ENCODE measurements at places on chromosomes 6 and 20.
A peak's percentile ranks its signal among the peaks of the same experiment; 100 is the strongest.

- DNase-seq, result no peak
These were observed 9.6 kb downstream of the KCNS1 start for GRCh38 chr20:45091366-45091765.

DNA sequence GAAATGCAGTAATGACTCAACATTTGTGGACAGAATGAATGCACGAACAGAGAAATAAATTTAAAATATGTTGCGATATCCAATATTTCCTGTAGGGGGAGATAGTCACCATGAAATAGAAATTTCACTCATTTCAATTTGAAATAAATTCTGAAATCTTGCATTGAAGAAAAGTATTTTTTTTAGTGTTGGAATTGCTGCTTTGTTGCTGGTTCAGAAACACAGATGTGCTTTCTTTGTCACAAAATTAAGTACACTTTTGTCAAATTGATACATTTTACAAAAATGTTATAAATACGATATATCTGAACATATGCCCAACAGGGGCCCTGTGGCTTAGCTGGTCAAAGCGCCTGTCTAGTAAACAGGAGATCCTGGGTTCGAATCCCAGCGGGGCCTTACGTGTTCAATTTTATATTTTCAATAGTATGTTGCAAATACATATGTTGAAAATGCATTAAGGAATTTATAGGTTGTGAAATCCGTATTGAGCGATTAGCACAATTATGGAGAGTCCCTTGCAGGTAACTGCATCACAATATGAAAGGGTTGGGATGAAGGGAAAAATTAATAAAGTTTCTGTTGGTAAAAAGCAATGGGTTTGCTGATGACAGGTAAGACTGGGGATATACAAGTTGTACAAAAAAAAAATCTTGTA, 85.4 kb upstream of the PRSS16 start:
- DNase-seq, result peak; percentile 66

DNA sequence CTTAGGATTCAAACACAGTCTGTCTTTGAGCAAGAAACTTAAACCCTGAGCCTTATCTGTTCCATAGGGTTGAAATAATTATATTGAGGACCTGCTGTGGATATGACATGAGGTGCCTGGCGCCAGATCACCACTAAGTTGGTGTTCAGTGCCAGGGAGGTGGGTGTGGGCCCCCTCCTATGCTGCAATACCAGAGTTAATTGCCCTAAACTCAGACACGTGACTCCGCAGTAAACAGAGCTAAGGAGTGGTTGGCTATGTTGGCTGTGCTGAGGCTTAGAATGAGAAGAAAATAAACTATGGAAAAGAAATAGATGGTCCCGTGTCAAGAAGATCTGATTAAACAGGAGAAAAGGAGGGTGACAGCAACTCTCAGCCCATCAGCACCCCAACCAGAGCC, 419.4 kb upstream of the JARID2 start:
- DNase-seq, result no peak

DNA sequence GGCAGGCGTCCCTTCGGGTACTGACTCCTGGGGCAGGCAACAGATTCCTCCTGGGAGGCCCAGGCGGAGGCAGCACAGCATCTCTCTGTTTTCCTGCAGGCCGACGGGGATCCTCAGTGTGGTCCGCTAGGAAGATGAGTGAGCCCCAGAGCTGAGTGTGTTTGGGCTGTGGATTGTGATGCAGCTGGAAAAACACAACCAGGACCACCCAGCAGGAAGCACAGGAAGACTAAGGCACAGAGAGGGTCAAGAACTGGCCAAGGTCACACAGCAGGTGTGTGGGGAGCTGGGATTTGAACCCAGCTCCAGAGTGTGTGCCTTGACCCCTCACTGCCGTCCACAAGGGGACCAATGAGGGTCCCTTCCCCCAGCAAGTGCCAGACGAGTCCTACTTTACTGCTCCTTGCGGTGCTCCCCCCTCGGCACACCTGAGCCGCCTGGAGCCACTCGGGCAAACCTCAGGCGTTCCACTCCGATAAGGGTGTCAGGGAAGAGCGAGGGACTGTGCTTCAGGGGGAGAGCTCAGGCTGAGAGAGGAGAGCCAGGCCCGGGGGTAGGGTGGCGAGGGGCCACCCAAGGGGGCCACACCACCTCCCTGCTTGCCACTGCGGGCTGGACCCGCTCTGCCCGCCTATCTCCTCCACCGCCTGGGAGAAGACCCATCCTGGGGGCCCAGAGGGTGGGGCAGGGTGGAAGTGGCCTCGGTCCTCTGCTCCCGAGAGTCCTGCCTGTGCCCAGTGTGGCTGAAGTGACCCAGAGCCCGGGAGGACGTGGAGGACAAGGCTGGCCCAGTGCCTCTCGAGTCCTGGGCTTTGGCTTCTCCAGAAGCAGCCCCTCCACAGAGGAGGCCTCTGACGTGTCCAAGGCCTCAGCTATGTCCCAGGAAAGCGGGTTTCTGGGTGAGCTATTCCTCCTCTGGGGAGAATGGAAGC, 63.3 kb downstream of the YTHDF1 start:
- DNase-seq, result no peak

- no peak for DNase-seq
These were observed at the start of gene BPIFB1 for GRCh38 chr20:33282991-33283555. Gene BPIFB1, plus strand, starts transcription at chr20:33283214. Its CDS starts 2,860 bp downstream, at chr20:33286074.

GRCh38 chr6:25899123-25899522, 25.1 kb upstream of the SLC17A3 start:
- DNase-seq, result no peak

DNA sequence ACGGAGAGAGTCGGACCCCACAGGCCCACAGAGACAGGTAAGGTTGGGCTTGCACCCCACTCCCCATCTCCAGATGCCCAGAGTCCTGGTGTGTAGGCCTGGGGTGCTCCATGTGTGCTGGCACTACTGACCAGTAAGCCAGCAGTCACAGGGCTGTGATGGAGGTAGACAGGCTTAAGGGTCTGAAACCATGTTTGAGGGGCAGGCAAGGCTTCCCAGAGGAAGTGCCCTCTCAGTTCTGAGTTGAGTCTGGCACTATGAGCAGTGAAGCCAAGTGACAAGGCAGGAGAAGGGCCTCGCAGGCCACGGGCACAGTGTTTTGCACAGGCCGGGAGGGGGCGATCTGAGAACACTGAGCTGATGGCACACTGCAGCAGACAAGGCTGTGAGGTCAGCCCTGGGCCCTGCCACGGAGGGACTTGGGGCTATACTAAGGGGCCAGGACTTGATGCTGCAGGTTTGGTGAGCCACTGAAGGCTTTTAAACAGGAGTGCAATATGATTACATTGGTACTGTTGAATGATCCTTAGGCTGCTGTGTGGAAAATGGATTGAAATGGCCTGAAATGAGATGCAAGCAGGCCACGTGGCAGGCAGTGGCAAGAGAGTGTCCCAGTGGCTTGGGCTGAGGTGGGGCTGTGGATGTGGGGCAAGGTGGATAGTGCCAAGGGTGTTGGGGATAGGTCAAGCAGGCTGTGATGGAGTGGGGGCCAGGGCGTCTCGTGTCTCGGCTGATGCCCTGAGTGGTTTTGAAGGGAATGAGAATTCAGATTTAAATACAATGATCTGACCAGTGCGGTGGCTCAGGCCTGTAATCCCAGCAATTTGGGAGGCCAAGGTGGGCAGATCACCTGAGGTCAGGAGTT, 20.3 kb downstream of the TTBK1 start:
- DNase-seq, result peak; percentile 84

- DNase-seq, result no peak
These were observed 312.9 kb upstream of the ARID1B start for GRCh38 chr6:156464100-156464878.

DNA sequence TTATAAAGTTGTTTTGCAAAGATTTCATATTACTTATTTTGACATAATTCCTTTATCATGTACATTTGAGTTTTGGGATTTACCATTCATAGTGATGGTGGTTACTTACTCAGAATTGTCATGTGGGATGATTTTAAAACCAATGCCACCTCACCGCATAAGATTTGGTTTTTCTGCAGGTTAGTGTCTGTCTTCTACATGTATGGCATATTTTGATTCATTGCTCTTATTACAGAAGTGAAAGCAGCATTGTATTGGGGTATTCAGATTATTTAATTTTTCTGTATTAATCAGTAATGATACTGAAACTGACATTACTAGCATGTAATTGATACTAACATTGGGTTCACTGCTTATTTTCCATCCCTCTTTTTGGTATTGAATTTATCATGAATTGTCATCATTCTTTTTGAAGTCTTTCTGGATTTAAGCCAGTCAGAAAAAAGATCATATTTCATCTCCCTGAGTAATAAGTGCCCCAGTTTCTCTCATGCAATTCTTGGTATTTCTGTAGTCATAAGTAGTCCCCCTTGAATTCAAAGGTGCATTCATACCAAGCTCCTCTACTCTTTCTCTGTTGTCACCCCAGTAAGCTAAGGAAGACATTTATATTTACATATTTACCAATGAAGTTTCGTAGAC, 176.6 kb downstream of the BCKDHB start:
- DNase-seq, result no peak

GRCh38 chr6:119361209-119361608, 11.6 kb upstream of the MAN1A1 start:
- DNase-seq, result no peak

DNA sequence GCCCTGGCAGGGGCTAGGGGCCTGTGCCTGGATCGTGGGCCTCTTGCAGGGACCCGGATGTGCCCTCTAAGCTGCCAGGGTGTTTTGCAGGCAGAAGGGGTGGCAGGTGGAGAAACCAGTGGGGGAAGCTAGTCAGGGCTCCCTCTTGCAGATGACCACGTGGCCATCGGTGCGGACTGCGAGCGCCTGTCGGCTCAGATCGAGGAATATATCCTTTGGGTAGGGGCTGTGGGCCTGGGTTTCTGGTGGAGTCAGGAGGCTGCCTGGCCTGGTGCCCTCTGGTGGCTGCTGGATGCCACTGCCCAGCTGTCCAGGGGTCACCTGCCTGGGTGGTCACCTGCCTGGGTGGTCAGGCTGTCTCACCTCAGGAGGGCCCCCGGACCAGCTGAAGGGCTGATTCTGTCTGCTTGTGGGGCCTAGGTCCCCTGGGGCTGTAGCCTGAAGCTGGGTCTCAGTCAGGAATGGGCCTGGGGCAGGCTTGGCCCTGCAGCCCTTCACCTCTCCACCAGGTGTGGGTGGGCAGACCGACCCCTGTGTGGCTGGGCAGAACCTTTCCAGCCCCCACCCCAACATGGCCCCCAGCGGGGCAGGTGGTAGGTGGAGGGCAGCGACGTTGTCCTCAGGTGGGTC, 6.7 kb downstream of the TCEA2 start:
- peak; percentile 47 for DNase-seq
